ENCODE measurements at places on chromosomes 3 and 15.

- DNase-seq: no peak
Observed at GRCh38 chr3:72109327-72110259, 324.6 kb upstream of the PROK2 start.

DNA sequence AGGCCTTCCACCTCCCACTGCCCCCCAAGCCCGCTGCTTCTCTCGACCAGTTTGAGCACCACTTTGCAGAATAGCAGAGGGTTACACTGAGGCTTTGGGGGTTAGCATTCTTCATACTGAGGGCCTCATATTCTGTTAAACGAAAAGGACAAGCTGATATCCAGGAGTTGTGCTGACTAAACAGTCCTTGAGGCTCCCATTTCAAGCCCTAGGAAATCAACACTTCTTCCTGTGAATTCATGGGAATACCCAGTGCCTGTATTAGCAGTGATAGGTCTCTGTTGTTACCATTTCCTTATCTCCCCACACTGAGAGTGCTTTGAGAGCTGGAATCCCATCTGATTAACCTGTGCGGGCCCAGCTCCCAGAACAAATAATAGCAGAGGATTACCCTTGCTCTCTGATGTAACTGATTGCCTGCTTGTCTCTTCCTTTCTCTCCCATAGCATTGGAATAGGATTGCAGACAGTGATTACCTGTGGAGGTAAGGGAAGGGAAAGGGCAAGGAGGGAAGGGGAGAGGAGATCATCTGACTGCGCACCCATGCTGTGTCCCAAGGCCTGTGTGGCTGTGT, 930 bp downstream of the FBXW12 start:
- DNase-seq: no peak

- DNase-seq: no peak
Observed at GRCh38 chr3:56291953-56292352, 176.3 kb downstream of the ERC2 start.

DNA sequence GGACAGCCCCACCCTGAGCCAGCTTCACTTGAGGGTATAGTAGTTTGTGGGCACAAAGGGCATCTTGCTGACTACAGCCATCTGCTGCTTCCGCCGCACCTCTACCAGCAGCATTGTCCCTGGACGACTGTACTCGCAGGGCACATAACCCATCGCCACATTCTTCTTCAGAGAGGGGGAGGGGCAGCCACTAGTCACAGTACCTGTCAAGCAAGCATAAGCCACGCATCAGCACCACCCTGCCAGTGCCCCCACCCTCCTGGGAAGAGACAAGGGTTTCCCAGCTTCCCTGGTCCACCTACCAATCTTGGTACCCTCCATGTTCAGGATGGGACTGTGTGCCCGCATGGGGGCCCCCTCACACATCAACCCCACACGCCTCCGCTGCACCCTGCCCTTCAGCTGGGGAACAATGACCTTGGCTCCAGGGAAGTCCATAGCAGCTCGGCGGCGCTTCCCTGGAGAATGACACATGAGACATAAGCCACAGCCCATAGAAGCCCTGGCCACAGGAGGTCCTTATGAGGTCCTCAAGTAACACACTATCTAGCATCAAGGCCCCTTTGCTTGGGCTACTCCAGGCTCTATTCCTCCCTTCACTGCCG, 4.7 kb downstream of the AMT start:
- no peak for DNase-seq

DNA sequence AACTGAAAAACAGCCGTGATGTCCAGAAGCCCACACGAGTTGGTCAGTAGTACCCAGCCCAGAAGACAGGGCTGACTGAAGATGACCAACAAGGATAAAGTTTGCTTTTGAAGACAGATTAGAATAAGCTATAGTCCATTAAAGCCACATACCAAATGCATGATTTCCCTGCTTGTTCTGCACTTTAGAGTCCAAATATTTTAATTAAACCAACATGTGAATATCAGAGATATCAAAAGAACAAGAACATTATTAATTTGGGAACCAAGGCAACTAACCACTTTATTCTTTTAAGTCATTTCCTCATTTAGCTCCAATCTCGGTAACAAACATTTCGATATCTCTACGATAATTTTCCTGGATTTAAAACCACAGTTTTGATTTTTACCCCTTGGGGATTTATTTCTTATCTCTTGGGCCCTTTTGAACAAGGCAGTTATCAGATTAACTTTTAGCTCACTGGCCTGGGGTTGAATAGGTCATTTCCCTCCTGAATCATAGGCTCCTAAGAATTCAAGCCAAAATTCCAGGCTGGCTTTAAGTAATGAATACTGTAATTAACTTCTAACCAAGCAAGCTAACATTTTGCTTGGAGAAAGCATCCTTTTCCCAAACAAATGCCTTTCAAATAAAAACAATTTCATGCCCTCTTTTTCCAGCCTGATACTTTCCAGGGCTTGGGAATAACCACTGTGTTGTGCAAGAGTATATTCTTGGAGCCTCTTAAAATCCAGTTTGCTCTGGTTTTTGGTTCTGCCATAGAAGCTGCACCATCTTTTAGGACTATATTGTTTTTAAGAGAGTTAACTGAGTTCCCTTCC, 102.9 kb upstream of the NR2E3 start:
- no peak for DNase-seq

- DNase-seq: no peak
Observed at GRCh38 chr3:187693431-187693830, 8.9 kb downstream of the RTP2 start.

- DNase-seq: no peak
Observed at GRCh38 chr3:33883538-33883950, 85.1 kb downstream of the PDCD6IP start.

DNA sequence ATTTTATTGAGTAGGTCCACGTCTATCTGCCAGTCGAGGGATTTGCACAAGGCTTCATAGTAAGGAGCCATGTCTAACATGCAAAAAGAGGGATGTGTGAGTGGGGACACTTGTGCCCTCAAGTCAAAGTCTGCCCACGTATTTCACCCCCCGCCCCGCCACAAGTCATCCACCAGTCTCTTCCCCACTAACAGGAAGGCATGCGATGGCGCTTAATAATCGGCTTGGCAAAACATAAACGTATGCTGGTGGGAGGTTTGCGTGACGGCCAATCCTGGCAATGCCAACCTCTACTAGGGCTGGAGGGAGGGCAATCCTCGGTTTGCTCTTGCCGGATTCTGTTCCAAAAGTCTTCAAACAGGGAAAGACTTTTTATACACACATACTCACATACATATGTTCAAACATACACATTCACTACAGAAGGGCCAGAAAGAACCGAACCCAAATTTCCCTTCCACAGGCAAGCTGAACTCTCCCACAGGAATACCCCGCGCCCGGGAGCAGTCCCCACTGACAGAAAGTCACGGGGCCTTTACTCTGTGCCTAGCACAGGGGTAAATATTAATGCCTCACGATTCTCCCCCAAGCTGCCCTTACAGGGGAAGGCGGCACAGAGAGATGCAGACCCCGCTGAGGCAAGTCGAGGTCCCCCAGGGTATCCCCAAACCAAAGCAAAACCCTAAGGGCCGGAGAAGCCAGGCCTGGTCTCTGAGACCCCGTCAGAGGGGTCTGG, 675 bp downstream of the PSMD6 start:
- peak; percentile 11 for DNase-seq

DNA sequence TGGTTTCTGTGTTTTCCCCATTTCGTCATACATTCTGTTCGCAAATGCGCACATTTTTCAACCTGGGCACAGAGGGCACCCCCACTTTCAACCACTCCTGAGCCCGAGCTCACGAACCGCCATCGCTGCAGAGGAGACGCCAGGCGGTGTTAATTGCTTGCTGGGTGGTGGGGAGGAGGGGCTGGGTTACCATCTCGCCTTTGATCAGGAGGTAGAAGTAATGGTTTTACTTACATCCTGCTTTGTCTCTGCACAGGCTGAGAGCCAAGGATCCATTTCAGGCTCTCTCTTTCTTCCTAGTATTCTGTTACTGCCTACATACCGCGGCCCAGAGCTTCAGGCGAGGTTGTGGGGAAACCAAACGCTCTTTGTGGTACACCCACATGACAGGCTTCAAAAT, 177.3 kb upstream of the WNT5A start:
- DNase-seq: no peak

- no peak for DNase-seq
Observed at GRCh38 chr3:10417847-10418246, 87.5 kb downstream of the ATP2B2 start.

- DNase-seq: no peak
Observed at GRCh38 chr3:17634201-17634600, 108.2 kb downstream of the TBC1D5 start.

All from activated naive CD4-positive, alpha-beta T cell treated with anti-CD3 and anti-CD28 coated beads, Interleukin-2, amount 50 U/mL, for 16 hours (primary cell).